AG04450 (cell line): ENCODE measurements at places on chromosomes 7 and 10. TPM values are rescaled to one million over a fixed set of nuclear protein-coding genes. Genes with fewer than 3 reads are reported as not detected.

DNA sequence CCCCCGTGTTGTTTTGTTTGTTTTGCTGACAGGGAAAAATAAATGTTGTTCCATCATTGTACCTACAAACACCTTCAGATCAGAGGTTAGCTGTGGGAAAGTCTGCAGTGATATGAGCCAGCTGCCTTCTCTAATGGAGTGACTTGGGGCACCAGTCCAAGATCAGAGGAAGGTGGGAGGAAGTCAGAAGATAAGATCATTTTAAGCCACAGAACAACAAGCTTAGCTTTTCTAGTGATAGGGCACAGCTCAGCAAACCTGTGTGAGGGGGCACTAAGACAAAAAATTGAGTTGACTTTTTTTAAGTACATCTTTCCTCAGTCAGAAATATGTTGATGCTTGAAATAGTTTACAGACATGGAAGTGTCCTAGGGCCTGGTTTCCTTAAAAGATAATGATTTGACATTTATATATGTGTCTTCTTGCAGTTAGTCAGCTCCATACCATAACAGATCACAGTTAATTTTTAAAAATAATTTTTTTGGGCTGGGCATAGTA is 240.3 kb upstream of the KAT6B start:
- DNase-seq: no peak

DGKI gene
- polyA plus RNA-seq: 3.1 TPM in 2 replicates

GNGT1 gene
- not detected in 2 replicates for polyA plus RNA-seq

DNA sequence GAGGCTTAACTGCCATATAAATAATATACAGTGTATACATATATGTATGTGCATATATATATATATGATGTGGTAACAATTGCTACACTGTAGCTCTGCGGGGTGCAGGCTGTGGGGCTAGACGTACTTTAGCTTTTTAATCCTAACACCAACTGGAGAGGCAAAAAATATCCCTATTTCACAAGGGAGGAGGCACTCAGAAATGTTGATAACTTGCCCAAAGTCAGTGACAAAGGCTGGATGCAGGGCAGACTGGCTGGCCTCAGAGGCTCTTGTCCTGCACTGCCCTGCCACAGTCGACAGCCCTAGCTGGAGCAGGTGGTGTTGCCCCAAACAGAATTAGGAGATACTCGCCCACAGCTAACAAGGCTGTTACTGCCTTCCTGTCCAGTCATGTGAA is 1.5 kb upstream of the RELN start:
- DNase-seq: no peak

DNAH11 gene
- not detected in 2 replicates for polyA plus RNA-seq
